ENCODE measurements at places on chromosomes 5 and 9.

DNA sequence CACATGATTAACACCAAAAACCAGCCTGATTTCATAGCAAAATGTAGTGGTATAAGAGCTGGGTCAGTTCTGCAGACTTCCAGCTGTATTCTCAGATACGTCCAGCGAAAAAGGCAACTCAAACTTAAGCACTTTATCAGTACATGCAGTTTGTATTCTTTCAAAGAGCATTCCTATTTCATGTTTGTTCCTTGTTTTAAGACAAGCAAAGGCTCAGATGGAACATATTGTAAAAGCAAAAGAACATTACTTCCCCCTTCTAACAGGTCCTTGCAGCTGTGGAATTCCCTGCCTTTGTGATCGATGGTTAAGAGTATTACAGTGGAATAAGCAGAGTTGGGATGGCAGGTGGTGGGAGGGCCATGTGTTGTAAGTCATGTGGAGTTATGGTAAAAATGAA lies 86.3 kb upstream of the GRHPR start:
- H3K27me3 ChIP-seq, result no peaks in the 10 kb centered on the region
- H3K36me3 ChIP-seq, result no peaks in the 10 kb centered on the region
- H3K4me1 ChIP-seq, result no peaks in the 10 kb centered on the region
- no peak overlapping the region for H3K4me3 ChIP-seq
- DNase-seq, result no peak

GRCh38 chr5:148776780-148777179 lies 49.6 kb upstream of the ADRB2 start:
- no peaks in the 10 kb centered on the region for H3K36me3 ChIP-seq
- no peak overlapping the region for H3K4me3 ChIP-seq
- H3K4me1 ChIP-seq, result no peaks in the 10 kb centered on the region

- no peak overlapping the region for H3K4me3 ChIP-seq
- no peak overlapping the region for H3K27ac ChIP-seq
- no peaks in the 10 kb centered on the region for H3K27me3 ChIP-seq
- H3K36me3 ChIP-seq, result no peaks in the 10 kb centered on the region
These were observed 53.8 kb downstream of the GLRA1 start for GRCh38 chr5:151870820-151871219.

DNA sequence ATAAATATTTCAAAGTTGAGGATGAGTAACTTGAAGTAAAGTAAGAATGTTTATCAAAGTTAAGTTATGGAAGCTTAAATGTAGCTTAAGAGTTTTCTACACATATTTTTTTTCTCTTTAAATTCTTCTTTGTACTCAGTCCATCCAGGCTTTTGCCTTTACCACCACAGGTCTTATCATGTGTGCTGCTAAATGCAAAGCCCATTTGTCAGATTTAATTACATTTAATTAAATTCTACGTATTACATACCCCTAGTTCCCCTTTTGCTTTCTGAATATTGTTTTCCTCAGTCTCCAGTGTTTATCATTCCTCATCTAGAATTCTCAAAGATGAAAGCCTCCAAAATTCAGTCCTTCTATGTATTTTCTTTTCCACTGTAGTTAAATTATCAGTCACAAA lies 1841.9 kb downstream of the EFNA5 start:
- no peaks in the 10 kb centered on the region for H3K27me3 ChIP-seq
- no peaks in the 10 kb centered on the region for H3K4me1 ChIP-seq
- DNase-seq, result no peak
- H3K27ac ChIP-seq, result no peak overlapping the region
- no peak overlapping the region for H3K4me3 ChIP-seq
- no peaks in the 10 kb centered on the region for H3K36me3 ChIP-seq

DNA sequence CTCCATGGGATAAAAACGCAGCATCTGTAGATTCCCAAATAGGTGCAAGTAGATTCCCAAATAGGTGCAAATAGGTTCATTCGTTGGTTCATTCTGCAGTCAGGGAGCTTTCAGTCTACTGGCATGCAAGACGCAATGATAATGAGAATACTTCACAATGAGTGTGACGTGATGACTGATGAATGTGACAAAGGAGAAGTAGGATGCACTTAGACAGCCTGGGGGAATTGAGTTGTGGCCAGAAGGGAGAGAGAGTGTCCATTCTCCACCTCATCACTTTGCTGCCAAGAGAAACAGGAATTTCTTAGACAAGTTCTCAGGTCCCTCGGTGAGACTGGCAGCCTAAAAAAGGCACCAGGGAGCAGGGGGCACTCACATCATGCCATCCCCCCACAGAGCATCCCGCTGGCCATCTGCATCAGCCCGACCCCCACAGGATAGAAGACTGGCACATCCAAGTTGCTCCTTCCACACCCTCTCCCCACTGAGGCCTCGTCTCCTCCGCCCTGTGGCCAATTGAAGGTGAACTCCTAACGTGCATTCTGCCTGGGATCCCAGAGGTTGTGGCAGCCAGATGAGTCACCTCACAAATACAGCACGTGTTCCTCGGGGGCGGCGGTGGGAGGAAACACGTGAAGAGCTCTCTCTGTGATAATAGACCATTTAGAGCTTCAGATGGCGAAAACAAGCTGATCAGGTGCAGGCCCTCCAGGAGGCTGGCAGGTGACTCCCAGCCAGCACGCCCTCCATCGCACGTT lies 19.9 kb upstream of the KCNIP1 start:
- H3K27ac ChIP-seq, result no peak overlapping the region
- no peaks in the 10 kb centered on the region for H3K27me3 ChIP-seq
- no peaks in the 10 kb centered on the region for H3K36me3 ChIP-seq
- no peak overlapping the region for H3K4me3 ChIP-seq

DNA sequence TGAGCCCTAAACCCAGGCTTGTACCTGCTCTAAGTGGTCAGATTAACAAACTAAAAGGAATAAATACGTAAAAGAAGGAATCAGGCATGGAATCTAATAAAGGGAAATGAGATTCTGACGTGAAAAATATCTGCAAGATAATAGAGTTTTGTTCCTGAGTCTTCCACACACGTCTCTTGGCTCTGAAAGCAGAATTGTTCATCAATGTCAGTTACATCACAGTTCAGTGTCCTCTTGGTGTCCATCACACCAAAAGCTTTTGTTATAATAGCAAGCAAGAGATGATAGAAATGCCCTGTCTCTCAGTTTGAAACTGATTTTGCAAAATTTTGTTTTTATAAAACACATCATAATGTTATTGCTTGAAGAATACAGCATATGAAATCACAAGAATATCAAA lies 34.7 kb upstream of the NMUR2 start:
- no peak overlapping the region for H3K27ac ChIP-seq
- no peak for DNase-seq
- H3K4me3 ChIP-seq, result no peak overlapping the region
